ENCODE measurements at places on chromosomes 13 and 19.

- no peak for DNase-seq
Observed at GRCh38 chr19:35901854-35902661, at the start of gene HCST. TSS of gene HCST (plus strand) at chr19:35902529. CDS start at chr19:35902594, 65 bp downstream.

DNA sequence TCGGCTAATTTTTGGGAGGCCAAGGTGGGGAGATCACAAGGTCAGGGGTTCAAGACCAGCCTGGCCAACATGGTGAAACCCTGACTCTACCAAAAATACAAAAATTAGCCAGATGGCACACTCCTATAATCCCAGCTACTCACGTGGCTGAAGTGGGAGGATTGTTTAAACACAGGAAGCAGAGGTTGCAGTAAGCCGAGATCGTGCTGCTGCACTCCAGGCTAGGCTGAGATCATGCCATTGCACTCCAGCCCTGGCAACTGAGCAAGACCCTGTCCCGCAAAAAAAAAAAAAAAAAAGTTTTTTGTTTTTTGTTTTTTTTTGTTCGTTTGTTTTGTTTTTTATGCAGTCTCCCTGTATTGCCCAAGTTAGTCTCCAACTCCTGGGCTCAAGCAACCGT lies 21.2 kb downstream of the MAST1 start:
- DNase-seq: no peak

GRCh38 chr19:6632002-6632621 lies 37.8 kb downstream of the TNFSF14 start:
- peak; percentile 65 for DNase-seq

DNA sequence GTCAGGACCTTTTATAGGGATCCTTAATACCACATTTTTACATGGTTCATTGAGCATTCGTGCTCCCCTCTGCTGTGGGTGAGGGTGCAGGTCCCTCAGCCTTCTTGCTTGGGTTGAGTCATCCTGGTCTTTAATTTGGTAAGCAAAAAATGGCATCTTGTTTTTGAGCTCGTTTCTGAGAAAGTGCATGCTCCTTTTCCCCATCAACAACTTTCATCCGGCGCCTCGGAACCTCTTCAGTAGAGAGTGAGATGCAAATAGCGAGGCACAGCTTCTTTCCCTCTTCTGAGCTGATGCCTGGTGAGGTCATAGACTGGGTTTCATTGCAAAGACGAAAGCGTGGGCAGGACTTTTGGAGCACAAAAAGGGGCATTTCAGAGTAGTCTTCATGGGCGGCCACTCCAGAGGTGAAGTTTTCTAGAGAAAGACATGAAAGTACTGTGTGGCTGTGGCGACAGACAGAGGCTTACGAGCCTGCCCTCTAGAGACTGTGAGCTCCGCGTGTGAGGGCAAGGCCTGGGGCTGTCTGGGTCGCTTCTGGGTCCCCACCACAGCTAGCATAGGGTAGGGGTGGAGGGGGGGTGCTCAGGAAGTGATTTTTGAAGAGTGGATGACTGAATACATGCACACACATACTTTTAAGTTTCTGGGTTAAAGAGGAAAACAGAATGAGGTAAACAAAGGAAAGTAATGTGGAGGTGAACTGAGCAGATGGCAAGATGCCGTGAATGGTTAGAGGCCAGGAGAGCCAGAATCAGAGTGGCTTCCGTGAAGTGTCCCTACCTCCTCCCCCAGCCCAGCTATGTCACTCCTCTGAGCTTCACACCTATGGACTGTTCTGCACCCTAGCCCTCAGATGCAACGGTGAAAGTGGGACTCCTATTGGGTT lies 44.3 kb downstream of the BBC3 start:
- no peak for DNase-seq

DNA sequence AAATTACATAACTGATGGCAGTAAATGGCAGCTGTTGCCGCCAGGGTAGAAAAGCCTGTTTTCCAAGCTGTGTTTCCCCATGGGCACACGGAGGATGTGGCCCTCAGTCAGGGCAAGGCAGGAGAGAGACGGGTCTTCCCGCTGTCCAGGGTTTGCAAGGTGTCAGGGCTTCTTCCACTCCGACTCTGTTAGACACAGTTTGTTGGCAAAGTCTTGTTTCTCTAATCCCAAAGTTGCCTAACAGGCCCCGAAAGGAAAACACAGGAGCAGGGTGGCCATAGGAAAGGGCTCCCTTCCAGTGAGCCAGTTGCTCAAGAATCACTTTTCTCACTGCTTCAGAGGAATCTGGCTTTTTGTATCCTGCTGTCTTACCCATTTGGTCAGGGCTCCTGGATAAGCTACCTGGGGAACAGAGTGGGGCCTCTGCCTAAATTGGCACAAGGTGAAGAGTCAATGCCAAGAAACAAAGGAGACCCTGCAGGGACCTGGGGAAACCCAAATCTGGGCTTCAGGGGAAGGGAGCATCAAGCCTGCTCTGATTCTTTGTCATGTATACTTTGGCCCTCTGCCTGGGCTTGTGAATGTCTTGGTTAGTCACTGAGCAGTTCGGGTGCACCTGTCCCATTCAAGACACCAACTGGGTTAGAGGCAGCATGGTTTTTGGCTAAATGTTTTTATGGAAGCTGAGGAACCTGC lies 29.0 kb upstream of the CXCL17 start:
- DNase-seq: no peak

GRCh38 chr19:2623798-2624197 lies 78.7 kb downstream of the GNG7 start:
- no peak for DNase-seq

- no peak for DNase-seq
Observed at GRCh38 chr13:74203576-74203975, 69.4 kb upstream of the KLF12 start.

GRCh38 chr13:110129539-110130186 lies 177.3 kb downstream of the COL4A1 start:
- no peak for DNase-seq

GRCh38 chr13:60612593-60612992 lies 215.6 kb downstream of the TDRD3 start:
- no peak for DNase-seq

DNA sequence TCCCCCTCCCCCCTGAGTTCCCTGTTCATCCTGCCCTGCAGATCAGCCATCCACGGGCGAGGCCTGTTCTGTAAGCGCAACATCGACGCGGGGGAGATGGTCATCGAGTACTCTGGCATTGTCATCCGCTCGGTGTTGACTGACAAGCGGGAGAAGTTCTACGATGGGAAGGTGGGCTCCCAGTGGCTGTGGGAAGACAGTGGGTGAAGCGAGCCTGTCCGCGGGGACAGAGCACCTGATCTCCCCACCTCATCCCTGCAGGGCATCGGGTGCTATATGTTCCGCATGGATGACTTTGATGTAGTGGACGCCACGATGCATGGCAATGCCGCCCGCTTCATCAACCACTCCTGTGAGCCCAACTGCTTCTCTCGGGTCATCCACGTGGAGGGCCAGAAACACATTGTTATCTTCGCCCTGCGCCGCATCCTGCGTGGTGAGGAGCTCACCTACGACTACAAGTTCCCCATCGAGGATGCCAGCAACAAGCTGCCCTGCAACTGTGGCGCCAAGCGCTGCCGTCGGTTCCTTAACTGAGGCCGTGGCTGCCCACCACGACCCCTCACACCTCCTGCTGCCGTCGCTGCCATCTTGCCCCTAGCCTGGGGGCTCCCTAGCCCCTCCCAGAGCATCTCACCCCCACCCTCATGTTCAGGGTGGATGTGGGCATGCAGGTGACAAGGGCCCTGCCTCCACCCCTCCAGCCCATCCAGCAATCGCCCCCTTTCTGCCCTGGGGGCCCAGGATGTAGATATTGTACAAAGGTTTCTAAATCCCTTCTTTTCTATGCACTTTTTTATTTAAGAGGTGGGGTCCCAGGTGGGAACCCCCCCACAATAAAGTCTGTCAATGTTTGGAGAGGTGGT lies 4.0 kb downstream of the IGFLR1 start:
- DNase-seq: no peak

DNA sequence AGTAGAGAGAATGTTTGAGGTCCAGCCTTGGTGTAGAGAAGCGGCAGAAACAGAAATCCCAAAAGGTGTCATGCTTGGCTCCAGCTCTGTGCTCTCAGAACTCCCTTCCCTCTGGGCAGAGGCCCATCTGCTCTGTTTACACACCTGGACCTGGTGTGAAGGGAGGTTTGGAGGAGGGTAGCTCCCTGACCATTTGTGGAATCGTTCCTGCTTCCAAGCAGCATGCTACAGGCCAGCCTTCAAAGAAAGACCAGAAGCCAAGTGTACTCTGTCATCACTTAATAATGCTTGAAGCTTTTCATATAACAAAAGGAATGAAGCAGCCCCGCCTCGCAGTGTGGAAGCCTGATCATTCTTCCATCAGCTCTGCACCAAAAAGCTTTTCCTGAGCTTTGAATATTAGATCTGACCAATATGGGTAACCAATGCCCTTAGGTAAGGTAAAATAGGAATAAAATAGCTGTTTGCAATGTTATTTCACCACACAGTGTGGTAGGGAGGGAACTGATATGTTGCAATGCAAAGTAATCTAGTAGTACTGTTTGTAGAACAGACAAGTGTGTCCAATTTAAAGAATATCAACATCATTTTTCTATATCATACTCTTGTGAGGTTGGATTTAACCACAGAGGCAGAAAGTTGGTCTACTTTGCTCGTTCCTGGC lies 63.3 kb downstream of the ZIC5 start:
- DNase-seq: peak; percentile 57

- peak; percentile 89 for DNase-seq
Observed at GRCh38 chr13:111177081-111177711, 62.1 kb downstream of the ARHGEF7 start.

GRCh38 chr19:10701955-10702525 lies 801 bp downstream of the QTRT1 start:
- DNase-seq: no peak

- DNase-seq: no peak
Observed at GRCh38 chr13:33697926-33698325, 120.0 kb upstream of the RFC3 start.

GRCh38 chr19:19223636-19224035 lies 11.9 kb downstream of the NCAN start:
- DNase-seq: no peak

GRCh38 chr13:50740052-50740741 lies 103.3 kb downstream of the DLEU7 start:
- DNase-seq: no peak

DNA sequence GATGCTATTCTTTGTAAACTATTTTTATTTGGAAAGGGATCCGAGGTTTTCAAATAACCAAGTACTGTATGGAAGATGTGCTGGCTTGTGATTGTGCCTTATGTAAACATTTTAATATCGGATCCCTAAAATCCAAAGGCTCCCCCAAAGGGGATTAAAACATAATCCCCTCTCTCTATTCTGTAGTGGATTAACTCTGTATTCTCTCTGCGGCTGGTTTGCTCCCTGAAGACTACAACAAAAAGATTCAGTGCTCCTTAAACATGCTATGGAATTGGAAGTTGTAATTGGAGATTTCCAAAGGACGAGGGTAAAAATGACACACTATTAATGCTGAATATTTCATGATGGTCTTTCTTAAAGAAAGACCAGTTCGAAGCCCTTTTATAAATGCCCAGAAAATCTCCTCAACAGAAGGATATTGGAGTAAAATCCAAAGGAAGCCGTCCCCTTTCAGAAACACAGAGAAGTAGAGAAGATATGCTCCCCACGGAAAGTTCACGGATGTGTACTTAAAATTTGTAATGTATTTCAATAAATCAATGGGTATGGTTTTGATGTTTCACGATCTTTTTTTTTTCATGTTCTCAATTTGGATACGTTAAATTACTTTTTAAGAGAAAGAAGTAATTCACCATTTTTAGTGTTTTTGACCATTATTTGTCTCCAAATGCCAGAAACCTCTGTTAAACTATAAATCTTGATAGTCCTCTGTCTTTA lies 6.5 kb downstream of the MAB21L1 start:
- DNase-seq: no peak

DNA sequence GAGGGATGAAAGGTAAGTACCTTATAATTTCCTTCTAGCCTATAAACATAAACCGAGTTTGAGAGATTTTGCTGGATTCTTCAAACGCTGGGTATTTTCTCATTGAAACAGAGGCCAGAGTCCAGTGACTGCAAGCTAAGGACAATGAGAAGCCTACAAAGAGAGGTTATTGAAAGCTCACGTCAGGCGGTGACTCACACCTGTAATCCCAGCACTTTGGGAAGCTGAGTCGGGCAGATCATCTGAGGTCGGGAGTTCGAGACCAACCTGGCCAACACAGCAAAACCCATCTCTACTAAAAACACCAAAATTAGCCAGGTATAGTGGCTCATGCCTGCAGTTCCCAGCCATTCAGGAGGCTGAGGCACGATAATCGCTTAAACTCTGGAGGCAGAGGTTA lies 15.0 kb upstream of the ZNF69 start:
- DNase-seq: no peak

- no peak for DNase-seq
Observed at GRCh38 chr13:111407381-111408131, 87.1 kb downstream of the TEX29 start.

DNA sequence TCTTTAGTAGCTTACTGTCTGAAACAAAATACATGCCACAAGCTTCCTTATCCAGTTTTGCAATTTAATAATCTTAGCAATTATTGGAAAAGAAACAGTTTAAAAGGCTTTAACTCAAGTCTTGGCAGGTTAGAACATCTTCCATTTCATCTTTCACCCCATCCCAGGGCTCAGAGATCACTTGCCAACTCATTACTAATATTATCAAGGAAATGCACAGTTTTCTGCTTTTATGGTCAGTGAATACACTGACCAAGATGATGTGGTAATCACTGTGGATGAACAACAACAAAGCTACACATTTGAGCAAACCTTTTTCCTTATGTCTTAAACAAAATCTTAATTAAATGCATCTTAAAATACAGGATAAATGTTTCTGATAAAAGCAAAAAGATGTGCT lies 48.0 kb upstream of the ITM2B start:
- DNase-seq: no peak

DNA sequence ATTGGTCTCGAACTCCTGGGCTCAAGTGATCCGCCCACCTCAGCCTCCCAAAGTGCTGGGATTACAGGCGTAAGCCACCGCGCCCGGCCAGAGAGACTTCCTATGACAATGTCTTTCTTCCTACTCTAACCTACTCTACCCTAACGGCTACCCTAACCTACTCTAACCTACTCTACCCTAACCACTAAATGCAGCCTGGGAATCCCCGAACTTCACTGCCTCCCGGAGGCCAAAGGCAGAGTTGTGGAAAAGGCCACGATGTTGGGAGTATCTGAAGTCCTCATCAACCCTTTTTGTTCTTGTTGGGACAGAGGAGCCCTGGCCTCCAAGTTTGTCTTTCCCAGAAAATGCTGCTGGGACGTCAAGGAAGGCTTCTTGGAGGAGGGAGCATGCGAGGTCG lies 967 bp upstream of the NR2C2AP start:
- DNase-seq: no peak

GRCh38 chr13:75860935-75861334 lies 224.8 kb downstream of the LMO7 start:
- no peak for DNase-seq

- no peak for DNase-seq
Observed at GRCh38 chr13:47829690-47830089, 171.4 kb downstream of the SUCLA2 start.

DNA sequence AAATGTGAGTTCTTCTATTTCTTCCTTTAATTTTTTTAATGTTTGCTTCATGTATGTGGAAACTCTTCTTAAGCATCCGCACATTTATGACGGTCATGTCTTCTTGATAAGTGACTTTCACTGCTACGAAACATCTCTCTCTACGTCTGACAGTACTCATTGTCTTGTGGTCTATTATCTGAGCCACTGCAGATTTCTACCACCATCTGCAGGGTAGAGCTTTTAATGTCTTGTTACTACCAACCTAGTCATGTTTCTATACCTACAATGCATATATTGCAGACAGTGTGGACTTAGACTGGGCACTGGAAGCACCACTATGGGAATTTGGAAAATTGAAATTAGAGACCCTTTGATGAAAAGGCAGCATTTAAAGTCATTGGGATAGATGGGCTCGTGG lies 75.4 kb upstream of the ARHGEF7 start:
- no peak for DNase-seq

GRCh38 chr13:77548095-77548494 lies 12.6 kb downstream of the SCEL start:
- no peak for DNase-seq
